ENCODE measurements at places on chromosomes 7 and 10.

- no peak for DNase-seq
Observed at GRCh38 chr10:102327641-102328040, 67.9 kb upstream of the NFKB2 start.

GRCh38 chr7:66246554-66247171, 41.5 kb downstream of the TPST1 start:
- no peak for DNase-seq

DNA sequence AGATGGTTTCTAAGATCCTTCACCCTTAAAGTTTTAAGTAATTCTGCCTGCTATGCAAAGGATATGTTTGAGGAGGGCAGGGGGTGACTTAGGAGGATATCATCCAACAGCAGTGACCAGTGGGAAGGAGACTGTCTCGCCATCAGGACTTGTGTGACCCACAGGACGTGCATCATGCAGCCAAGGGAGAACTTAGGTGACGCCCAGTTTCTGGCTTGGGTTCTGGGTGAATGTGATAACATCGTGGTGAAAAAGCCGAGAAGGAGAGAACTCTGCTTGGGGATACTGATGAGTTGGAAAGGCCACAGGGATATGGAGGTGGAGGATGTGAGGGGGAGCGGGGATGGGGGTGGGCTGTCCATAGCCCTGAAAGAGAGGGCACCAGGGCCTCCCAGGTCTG, 3.8 kb downstream of the WIPI2 start:
- no peak for DNase-seq

DNA sequence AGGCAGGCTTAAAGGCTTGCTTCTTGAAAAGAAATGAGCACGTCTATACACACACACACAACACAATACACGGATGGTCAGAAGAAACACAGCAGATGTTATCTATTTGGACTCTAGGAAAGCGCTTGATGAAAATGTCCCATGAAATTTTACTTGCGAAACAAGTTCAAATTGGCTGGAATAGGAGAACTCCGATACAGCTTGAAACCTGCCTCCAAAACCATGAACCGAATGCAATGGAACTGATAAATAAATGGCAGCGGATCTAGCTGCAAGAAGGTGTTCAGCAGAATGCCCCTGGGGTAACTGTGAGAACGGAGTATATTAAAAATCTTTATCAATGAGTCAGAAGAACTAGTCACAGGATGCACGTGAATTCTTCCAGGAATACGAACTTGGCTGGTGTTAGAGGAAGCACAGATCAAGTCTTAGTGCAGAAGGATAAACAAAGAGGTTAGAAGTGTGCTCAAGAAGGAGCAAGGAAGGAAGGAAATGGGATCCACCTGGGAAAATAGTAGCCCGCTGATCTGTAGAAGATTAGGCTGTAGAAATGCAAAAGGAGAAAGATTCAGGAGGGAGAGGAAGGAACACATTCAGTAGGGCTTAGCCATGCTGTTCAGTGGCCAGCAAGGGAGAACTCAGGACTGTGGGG, 142.0 kb upstream of the PRKCQ start:
- DNase-seq: no peak

GRCh38 chr10:113140143-113141011, 190.3 kb downstream of the TCF7L2 start:
- no peak for DNase-seq

DNA sequence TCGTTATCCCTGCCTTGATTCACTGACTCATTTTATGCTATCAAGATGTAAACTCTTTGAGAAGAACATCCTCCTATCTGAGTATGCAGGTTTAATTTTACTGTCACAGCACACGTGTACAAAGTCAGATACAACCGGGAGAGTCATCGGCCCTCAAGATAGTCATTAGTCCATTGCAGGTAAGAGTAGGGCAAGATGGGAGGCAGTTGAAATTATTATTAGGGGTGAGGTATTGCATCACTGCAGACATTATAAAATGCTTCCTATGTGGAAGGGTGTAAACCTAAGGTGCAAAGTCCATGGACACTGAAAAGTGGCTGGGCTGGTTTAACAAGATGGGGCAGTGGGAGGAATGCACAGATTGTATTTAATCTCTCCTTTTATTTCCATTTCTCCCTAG, 113.7 kb downstream of the ARL4A start:
- no peak for DNase-seq

GRCh38 chr7:127930341-127931328, 100.6 kb downstream of the LRRC4 start:
- DNase-seq: no peak

GRCh38 chr7:42026622-42027197, 210.3 kb downstream of the GLI3 start:
- DNase-seq: no peak

DNA sequence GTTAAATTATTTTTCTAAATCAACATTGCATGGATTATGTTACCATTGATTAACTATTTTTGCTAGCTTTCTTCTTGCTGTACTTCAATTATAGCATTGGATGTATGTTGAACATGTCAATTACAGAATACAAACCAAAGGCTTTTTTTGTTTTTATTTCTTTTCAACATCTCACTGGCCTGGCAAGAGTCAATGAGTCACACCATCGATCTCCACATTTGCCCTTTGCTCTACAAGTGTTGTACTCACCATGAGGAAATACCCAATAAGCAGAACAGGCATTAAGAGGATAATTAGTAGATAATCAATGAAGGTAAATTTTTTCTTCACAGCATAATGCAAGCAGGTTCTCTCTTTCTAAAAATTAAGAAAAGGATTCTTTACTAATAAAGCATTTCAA, 23.3 kb downstream of the ANKRD22 start:
- no peak for DNase-seq

GRCh38 chr7:30038196-30038980, 10.2 kb downstream of the PLEKHA8 start:
- no peak for DNase-seq

DNA sequence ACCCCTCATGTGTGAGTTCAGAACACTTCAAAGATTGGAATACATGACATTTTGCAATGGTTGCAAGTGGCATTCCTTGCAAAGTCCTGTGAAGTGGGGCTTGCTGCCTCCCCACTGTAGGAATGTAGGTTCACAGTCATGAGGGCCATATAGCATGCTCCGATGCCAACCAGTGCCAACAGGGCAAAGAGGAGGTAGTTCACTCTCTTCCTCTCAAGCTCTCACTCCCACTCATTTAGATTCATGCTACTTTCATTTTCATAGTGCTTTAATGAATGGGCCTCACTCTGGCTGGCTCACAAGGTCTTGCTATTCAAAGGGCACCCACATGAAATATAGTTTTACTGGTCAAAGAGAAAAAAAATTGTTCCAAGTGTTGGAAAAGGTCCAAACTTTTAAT, 169.9 kb upstream of the AOAH start:
- DNase-seq: no peak
